ENCODE measurements at places on chromosomes 2 and 18.

DNA sequence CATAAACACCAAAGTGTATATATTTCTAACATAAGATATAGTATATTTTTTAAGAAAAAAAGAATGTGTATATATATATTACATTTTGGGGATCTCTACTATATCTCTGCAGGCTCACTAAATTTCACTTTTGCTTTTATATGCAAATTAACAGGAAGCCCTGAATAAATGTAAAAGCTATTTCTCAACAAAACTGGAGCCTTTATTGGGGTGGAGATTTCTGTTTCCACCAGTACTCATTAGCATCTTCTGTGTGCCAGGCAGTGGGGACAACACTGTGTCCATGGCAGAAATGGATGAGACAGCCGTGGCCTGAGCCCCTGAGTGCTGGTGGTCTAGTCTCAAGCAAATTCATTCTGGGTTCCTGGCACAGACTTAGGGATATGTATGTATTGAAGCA is 41.3 kb downstream of the C18orf63 start:
- DNase-seq: no peak

GRCh38 chr2:202689459-202689858 is 54.7 kb downstream of the FAM117B start:
- no peak for DNase-seq

- no peak for DNase-seq
Observed at GRCh38 chr2:3253913-3254441, 123.6 kb downstream of the EIPR1 start.

- DNase-seq: peak; percentile 93
Observed at GRCh38 chr2:30300456-30301221, 69.3 kb downstream of the LBH start.

- no peak for DNase-seq
Observed at GRCh38 chr2:231319867-231320266, 75.6 kb upstream of the B3GNT7 start.

GRCh38 chr2:220783671-220784070 is 788.4 kb downstream of the EPHA4 start:
- DNase-seq: no peak

DNA sequence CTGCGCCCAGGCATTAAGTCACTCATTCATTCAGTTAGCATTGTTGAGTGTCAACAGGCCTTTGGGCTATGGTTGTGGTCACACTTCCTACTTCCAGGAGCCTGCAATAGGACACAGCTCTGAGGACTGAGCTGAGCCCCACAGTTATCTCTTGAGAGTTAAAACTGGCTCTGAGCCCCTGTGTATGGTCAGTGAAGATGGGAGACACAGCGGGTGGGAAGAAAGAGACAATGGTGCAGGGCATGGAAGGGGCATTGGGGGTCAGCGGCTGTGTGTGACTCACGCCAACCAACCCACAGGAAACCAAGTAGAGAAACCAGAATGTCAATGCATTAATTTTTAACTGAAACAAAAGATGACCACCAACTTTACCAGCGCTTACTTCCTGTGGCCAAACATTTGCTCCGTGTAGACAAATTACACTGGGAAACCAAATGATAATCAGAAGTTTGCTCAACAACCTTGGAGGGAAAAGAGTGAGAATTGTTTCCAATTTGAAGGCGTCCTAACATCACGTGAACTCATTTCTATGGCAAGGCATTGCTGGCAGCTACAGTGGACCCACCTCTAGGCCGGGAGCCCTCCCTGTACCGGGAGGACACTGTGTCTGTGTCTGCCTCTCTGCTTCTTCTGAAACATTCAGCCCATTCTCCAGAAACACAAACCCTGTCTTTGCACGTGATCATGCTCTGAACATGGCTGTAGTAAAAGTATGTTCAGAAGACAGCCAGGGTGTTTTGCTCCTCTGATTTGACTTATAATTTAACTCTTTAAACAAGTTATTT is 212.0 kb upstream of the ID2 start:
- no peak for DNase-seq

DNA sequence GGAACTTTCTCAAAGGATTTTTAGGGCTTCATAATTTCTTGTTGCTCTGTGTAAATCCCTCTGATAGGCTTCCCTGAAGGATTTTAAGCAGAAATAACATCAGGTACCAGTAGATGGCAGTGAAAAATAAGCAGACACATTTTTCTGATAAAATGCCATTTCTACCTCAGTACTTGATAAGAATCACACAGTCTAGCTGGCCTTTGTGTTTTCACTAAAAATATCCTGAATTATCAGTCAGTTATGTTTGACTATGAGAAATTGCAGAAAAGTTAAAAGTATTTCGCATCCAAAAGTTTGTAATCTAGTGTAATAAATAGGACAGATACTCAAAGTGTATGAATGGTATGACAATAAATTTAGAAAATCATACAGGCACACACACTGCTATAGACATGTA is 68.7 kb downstream of the DNAJC10 start:
- DNase-seq: peak; percentile 35

- no peak for DNase-seq
Observed at GRCh38 chr18:23493654-23494053, 9.7 kb upstream of the RMC1 start.

DNA sequence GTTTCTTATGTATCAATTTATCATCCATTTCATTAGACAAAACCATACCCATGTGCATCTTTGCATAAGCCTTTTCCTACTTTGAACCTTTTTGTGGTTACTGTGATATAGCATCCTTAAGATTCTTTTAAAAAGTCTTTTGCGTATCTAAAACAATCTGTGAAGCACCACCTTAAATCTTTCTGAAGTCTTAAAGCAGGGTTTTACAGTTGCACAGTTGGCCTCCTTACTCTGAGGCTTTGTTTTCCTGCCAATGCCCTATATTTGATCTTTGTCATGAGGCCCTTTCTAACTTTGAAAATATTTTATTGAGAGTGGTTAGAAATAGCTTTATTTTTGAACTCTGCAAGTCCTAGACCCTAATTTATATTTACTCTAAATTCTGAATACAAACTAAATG is 163.4 kb upstream of the MAP3K20 start:
- no peak for DNase-seq

GRCh38 chr2:125095826-125096225 is 1070.7 kb downstream of the CNTNAP5 start:
- no peak for DNase-seq

- DNase-seq: no peak
Observed at GRCh38 chr2:28640908-28641300, 110.7 kb upstream of the PPP1CB start.

DNA sequence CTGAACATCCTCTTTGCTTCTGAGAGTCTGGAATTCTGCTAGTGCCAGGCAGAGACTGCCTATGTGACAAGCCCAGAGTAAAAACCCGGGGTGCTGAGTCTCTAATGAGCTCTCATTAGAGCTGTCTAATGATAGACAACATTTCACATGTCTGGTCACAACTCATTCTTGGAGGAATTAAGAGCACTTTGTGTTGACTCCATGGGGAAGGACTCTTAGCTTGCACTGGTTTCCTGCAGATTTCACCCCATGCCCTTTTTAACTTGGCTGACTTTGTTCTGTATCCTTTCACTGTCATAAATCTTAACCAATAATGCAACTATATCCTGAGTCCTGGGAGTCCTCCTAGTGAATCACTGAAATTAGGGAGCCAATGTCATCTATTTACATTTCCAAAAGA is 33.5 kb downstream of the FBXO15 start:
- no peak for DNase-seq

GRCh38 chr2:104584393-104584792 is 269.5 kb upstream of the POU3F3 start:
- no peak for DNase-seq

GRCh38 chr18:23460285-23461273 is 7.5 kb downstream of the RIOK3 start:
- DNase-seq: no peak

- peak; percentile 92 for DNase-seq
Observed at GRCh38 chr2:22281033-22281432, 1103.9 kb upstream of the KLHL29 start.

- peak; percentile 34 for DNase-seq
Observed at GRCh38 chr2:101356521-101356920, 30.8 kb downstream of the CREG2 start.

DNA sequence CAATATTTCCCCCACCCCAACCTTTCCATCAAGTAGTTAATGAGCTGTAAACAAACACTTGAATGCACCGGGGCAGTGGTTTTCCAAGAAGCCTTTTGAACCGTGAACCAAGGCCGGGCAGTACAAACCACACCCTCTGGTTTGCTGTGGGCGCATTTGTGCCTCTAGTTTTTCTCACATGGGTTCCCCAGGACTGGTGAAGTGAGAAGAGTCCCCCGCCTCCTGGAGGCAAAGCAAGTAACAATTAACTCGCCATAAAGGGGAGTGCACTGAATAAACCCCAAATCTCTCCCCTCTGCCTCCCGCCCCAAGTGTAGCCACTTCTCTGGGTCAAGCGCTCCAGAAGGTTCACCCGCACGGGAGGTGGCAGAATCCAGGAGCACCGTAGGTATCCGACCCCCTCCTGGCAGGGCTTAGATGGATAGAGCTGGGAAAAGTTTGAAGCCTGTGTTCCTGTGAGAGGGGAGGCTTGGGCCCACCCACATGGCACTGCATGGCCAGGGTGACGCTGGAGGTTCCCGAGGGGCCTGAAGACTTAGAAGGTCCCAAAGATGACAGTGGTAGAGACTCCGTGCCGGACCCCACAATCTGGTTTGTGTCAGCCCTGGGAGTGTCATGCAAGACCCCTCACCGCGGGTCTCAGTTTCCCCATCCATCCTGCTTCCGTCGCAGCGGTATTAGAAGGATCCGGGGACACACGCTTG is 182.2 kb downstream of the SMAD2 start:
- DNase-seq: no peak

DNA sequence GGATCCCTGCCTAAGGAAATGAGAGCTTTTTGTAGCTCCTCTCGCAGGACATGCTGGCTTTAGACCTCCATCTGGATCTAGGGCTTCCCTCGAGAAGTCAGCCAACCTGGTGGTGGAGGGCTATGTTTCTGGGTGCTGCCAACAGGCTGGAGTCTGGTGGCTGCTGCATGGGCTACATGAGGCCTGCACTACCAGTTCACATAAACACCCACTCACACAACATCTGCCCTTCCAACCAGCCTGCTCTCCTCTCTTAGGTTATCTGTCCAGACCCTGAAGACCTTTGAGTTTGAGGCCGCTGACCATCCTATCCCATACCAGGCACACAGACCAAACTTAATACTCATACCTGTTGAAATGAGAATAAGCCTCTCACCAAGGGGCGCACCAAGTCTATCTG is 51.4 kb upstream of the SMAD2 start:
- DNase-seq: no peak

DNA sequence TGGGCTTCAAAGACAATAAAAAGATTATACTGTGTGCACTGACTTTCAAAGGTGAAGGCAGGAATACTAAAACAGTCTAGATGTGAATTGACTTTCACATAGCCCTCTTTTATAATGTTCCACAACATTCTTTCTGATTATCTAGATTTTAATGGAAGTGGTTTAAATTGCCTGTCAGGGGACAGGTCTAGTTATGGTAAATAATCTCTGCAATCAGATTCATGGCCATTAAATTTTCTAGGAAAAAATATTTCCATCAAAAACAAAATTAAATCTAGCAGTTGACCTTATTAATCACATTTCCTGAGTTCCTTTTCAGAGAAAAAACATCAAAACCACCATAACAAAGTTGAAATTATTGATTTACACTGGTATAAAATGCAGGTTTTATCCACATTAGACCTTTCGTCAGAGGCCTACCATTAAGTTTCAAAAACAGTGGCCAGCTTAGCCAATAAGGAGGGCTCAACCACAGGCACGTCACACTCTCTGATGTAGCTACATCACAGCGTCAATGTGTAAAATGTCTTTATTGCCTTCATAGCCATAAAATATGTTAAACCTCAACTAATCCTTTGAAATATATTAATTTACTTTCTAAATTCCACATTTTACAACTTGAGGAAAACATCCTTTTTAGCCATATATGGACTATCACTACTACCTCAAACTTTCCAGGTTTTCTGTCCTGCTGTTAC is 79.4 kb downstream of the NOL10 start:
- no peak for DNase-seq

DNA sequence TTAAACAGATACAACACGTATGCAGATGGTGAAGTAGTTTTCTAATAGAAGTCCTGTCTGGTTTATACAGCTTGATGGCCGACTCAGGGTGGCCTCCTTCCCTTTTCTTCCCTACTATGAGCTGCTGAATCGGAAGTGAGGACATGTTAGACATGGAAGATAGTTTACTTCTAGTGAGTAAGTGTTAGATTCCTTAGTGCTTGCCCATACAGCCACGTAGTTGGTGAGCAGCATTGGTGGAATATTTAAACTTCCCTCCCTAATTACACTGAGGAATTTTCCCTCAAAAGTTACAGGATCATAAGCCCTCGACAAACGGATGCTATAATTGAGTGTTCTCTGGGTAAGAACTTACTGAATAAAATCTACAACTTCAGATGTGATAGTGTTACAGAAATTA is 52.1 kb downstream of the RHBDD1 start:
- DNase-seq: peak; percentile 92

DNA sequence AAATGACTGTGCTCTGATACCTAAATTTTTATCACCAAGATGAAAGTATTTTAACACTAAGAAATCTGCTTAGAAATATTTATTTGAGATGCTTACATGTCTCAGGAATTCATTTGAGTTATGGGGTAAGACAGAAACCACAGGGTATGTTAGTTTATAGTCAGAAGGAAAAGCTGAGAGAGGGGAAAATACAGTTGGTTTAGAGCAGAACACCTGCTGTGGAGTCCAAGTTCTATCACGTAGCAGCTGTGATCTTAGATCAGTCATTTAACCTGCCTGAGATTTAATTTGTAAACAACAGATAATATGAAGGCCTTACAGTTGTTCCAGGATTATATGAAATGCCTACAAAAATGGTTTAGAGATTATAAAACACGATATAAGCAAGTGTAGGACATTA is 29.0 kb downstream of the PDE6D start:
- DNase-seq: no peak

DNA sequence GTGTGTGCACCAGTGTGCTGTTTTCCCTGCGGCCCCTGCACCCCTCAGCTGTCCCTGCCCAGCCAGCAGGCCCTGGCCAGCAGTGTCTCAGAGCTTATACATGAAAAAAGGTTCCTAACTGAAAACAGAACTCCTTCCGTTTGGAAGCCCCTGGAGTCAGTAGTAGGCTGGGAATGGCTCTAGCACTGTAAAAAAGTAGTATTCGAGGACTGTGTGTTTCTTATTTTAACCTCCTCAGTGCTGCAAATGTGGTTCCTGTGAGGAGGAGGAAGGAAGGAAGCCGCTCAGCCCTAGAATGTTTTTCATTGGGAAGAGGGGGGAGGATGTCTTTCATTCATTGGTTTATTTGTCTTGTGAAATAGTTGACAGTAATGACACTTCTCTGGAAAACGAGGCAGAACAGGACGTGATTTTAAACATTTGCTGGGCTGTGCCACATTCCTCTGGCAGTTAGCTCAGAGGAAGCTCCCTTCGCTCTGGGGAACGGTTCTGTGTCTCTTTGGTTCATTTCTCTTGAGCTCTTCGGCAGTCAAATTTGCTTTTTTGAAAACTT is 103.5 kb downstream of the SPTBN1 start:
- peak; percentile 94 for DNase-seq

GRCh38 chr18:13501891-13502290 is 224.5 kb downstream of the FAM210A start:
- no peak for DNase-seq
